Mucosa of descending colon (tissue), 3 donors: ENCODE measurements at places on chromosomes 7 and 10. TPM values are rescaled to one million over a fixed set of nuclear protein-coding genes. Genes with fewer than 3 reads are reported as not detected.

VSTM4 gene
- 1.5 TPM for total RNA-seq

PALD1 gene
- 3.2 TPM for total RNA-seq

DGKB gene
- 5.6 TPM for total RNA-seq

HOXA3 gene
- total RNA-seq: 20.5 TPM
